ENCODE measurements at places on chromosomes 11 and 22.

GRCh38 chr22:23485490-23485889 lies 94.6 kb downstream of the IGLL1 start:
- DNase-seq, result no peak

- DNase-seq, result no peak
These were observed 120.7 kb downstream of the PLEKHA7 start for GRCh38 chr11:16893456-16894066.

DNA sequence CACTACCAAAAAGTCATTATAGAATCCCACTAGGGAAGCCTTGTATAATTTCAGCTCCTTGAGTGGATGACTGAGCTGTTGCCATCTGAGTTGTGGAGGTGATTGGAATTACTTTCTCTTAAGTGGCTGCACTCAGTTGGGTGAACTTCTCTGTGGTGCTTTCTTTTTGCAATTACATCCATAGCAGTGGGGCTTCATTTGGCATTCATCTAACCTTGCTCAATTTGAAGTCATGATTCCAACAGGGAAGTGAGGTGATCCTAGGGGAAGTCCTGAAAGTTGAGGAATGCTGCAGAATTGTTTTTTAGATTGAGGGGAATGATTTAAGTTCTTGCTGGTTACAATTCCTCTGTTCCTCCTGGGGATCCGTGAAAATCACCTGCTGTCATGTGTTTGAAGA lies 39.6 kb downstream of the ARHGAP42 start:
- no peak for DNase-seq

- DNase-seq, result no peak
These were observed 26.8 kb downstream of the CACNA1I start for GRCh38 chr22:39597236-39597869.

- no peak for DNase-seq
These were observed 10.4 kb upstream of the OR10V1 start for GRCh38 chr11:59724066-59724465.

- no peak for DNase-seq
These were observed 16.4 kb upstream of the RFPL3 start for GRCh38 chr22:32341122-32341740.

DNA sequence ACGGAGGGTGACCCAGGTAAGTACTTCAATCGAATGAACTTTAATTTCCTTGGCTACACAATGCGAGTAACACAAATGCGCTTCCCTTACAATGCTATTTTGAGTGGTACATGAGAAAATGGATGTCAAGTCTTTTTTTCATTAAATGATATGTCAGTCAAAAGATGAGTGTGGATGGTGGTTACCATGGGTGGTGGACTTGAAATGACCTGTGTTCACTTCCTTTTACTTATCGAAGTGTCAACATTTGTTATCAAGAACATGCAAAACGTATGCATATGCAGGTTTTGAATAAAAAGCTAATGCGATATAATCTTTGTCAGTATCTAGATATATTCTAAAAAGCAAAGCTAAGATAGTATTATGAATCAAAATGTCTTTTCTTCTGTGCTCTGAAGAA lies 8.8 kb upstream of the APOL5 start:
- DNase-seq, result no peak

- DNase-seq, result peak; percentile 38
These were observed 5.9 kb downstream of the USP2 start for GRCh38 chr11:119375337-119376196.

DNA sequence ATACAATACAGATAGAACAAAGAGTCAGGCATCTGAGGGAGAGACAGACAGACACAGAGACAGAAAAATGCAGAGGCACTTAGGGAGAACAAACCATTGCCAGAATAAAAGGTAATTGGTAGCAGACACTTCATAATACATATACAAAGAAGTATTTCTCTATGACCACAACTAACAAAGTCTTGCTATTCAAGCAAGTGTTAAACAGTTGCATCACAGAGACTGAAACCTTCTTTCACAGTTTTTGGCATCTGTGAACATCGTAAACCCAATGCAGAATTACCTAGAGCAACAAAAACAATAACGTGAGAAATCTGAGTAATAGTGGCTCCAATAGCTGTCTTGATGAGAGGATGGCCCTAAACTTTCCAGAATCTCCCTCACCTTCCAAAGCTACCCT lies 116.4 kb downstream of the BLID start:
- no peak for DNase-seq

GRCh38 chr11:85096939-85097338 lies 530.2 kb downstream of the DLG2 start:
- DNase-seq, result no peak

DNA sequence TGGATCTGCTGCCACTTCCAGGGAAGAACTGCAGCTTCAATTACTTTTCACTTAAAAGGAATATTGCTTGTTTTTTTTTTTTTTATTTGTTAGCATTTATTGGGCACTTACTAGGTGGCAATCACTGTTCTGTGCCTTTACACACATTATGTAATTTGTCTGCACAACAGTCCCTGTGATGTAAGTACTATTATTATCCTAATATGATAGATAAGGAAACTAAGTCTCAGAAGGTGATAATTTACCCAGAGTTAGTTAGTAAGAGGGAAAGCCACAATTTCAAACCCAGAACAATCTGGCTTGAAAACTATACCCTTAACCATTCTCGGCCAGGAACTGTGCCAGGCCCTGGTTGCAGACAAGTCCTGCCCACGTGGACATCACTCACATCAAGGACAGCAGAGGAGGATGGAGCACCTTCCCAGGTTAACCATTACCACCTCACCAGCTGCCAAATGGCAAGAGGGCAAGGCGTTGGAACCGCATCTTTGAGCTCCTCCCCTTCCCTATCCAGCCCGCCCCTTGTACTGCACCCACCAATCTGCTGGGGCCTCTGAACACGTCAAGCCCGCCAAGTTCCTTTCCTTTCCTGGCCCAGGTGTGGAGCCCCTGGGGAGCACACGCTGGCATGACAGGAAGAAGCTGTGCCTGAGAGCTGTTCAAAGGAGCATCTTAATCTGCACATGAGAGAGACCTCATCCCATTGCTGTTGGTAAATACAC lies 78.4 kb downstream of the NAV2 start:
- DNase-seq, result no peak

- DNase-seq, result no peak
These were observed 55.5 kb downstream of the IGSF9B start for GRCh38 chr11:133901316-133901715.
